NCI-H446 (cell line): ENCODE measurements at places on chromosomes 7 and 10.

GRCh38 chr7:26705567-26705966 is 158.8 kb downstream of the SKAP2 start:
- peak; percentile 90 for DNase-seq

- DNase-seq, result no peak
Measured at GRCh38 chr10:132397671-132398565, 918 bp downstream of the PWWP2B start.

- DNase-seq, result peak; percentile 66
Measured at GRCh38 chr10:63465293-63466143, at the start of gene JMJD1C. Gene JMJD1C (minus strand): TSS chr10:63465977. CDS start chr10:63465662, 315 bp downstream.

DNA sequence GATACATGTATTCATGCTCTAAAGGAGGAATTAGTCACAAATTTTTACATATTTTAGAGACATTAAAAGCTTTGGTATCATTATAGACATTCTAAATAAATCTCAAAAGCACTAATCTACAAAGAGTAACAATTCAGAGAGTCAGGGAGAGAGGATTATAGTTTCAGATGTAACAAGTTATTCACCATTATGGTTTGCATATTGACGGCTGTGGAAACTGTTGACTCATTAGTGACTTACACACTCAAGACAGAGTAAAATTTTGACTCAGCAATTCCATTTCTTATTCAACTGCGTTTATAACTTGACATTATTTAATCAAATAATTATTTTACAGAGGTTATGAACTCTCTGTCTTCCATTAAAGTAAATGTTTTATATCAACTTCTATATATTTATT is 95.4 kb upstream of the SEMA3C start:
- no peak for DNase-seq

- no peak for DNase-seq
Measured at GRCh38 chr7:79507131-79507530, 53.7 kb upstream of the MAGI2 start.

DNA sequence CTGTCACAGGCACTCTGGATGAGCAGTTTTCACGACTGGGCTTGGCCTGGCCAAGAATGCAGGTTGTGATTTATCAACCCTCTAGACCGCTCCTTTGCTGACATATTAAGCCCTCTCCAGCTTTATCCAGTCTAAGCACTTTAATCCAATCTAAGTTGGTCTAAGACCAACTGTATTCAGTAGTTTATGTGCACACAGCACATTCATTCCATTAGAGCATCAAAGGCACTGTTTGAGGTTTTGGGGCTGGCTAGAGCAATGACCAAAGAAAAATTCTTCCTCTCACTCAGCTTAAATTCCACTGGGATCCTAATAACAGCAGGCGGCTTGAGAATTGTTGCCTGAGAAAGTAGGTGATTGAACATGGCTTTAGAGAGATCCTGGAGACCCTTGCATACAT is 176.0 kb upstream of the INSYN2A start:
- DNase-seq, result no peak

DNA sequence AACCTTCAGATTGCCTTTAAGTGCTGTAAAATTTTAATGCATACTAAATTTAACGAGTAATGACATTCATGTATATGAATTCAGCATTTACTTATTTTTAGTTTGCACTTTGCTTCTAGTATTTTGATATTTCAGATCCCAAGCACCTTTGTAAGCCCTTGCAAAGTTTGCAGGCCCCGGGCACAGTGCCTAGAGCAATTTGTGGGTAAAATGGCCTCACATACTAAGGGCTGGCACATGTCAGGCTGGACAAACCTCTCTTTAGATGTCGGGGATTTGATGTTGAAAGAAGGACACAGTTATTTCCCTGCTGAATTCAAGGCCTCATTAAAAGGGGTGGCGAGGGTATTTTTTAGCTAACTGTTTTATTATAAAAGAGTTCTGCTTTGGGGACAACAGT is 270.3 kb upstream of the HABP2 start:
- DNase-seq, result no peak

- no peak for DNase-seq
Measured at GRCh38 chr10:115436999-115437398, 343.8 kb downstream of the ATRNL1 start.
